ENCODE measurements at places on chromosomes 4 and X.

DNA sequence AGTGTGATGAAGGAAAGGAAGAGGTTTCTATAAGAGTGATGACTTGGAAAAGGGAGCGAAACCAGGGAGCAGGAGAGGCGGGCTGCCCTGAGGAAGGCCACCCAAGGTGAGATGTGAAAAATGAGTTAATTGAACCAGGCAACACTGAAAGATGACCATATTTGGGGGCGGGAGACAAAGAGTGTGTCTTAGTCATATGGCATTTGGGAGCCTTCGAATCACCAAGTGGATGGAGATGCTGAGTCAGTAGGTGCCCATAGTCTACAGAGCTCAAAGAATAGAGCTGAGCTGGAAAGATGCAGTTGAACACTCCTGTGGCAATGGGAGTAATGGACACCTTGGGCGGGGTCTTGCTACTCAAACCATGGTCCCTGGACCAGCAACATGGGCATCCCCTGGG, 8.3 kb upstream of the TLR8 start:
- no peak for DNase-seq

DNA sequence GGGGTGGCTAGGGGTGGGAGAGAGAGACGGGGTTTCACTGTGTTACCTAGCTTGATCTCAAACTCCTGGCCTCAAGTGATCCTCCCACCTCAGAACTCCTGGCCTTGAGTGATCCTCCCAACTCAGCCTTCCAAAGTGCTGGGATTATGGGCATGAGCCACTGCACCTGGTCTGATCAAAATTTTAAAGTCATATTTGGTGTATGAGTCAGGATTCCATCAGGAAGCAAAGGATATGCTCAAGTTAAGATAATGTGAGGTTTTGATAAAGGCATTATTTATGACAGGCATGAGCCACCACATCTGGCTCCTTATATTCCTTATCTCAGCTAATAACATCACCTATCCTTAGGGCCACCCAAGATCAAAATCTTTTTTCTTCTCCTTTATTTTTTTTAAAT, 182.0 kb downstream of the SLC4A4 start:
- no peak for DNase-seq

DNA sequence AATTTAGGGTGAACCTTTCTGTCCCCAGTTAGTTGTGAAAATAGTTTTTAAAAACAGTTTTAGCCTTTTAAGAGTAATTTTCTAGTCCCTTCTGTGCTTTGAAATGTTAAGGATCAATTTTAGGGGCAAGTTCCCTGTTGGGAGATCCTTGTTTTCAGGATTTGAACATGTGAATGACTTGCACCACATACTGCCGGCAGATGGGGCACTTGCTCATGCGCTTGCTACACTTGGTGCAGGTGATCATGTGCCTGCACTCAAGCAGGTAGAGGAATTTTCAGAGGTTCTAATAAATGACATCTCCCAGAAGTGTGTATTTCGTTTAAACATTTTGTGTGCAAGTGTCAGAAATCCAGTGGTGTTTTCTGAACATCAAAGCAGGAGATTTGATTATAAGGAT, 195.9 kb downstream of the CHM start:
- peak; percentile 8 for DNase-seq

GRCh38 chr4:10500776-10501175, 43.5 kb upstream of the ZNF518B start:
- DNase-seq = no peak

- DNase-seq = no peak
These were observed 75.2 kb downstream of the PALLD start for GRCh38 chr4:168572002-168572401.

- DNase-seq = no peak
These were observed 60.5 kb upstream of the ENPEP start for GRCh38 chr4:110415478-110415877.

DNA sequence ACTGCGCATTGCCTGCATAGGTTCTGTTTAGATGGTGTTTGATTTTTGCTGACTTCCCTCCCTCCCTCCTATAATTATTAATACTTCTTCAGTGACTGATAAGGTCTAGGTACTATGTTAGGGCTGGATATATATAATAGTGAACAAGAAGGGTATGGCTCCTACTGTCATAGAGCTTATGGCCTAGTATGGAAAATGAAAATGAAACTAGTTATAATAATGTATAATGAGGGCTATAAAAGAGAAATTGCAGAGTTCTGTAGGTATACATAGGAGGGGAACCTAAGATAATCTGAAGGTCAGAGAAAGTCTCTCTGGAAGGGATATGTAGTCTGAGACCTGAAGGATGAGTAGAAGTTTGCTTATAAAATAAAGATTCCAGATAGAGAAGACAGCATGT, 102.1 kb downstream of the DCK start:
- DNase-seq = no peak

DNA sequence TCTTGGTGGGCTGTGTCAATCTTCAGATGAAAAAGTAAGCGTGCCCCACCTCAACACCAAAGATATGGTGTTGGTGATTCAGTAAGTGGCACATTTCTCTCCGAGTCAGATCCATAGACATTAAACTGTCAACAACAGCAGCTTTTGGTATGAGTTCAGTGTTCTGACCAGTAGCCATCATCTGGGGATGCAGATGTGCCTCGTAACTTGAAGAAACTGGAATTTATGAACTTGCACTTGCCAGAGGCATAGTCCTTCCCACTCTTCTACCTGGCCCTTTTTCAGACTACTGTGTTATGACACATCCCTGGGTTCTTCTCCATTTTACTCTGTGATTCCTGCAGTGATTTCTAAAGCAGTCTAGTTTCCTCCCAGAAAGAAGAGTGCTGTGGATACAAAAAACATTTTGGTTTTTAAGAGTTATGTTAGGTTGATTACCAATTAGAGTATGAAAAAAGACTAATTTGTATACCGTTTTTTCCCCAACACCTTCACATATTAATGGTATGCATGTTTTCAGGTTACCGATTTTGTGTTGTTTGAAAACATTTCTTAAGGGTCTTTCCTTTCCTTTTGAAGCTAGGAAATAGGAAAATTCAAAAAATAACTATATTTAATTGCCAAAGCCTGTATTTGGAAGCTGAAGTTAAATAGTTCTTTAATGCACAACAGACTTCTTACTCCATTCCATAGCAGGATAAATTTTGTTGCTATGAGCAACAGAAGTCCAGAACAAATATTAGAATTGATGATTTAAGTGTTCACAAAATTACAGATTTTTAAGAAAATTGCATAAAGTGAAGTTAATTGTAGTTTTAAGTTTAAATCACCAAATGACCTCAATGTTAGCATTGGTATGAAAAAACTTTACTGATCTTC, 39.3 kb downstream of the NUDT6 start:
- DNase-seq = no peak

DNA sequence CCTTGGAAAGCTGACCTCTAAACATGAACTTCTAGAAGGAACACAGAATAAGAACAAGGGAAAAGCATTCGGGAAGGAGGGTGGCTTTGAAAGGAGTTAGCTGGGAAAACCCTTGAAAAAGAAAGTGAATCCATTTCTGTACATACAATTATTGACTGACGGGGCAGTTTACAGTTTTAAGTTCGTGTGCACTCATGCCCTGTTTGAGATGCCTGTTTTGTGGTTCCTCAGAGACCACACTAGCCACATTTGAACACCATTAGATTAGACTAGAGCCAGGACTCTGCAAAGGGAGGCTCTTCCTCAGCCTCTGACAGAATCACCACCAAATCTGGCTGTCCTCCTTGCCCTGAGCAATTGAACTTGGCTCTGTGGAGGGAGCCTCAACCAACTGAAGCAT, 158.3 kb downstream of the PALLD start:
- DNase-seq = no peak

GRCh38 chr4:1716065-1716945, 4.2 kb upstream of the SLBP start:
- DNase-seq = no peak

DNA sequence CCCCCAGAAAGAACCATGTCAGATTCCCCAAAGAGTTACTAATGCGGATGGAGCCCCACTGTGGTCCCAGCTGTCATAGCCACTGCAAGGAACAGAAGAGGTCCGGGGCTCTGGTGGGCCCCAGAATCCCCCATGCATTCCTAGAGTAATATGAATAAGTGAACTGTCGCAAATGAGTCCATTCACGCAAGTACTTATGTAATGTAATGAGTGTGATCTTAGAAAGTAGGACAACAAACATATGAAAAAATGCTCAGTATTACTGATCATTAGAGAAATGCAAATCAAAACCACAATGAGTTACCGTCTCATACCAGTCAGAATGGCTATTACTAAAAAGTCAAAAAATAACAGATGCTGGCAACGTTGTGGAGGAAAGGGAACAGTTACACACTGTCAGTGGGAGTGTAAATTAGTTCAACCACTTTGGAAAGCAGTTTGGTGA, 141.5 kb upstream of the RBPJ start:
- DNase-seq = no peak

DNA sequence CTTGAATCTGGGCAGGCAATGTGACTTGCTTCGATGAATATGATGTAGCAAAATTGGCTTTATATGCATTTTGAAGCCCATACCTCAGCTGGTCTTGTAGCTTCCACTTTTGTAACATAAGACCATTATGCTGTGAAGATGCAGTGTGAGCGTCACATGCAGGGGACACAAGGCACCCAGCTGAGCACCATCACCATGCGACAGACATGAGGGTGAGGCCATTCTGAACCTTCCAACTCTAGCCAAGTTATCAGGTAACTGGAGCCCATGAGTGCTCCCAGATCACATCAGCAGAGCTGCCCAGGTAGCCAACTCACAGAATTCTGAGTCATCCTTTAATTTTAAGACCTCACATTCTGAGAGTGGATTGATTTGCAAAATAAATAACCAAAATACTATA, 705.9 kb downstream of the FSTL5 start:
- DNase-seq = no peak

DNA sequence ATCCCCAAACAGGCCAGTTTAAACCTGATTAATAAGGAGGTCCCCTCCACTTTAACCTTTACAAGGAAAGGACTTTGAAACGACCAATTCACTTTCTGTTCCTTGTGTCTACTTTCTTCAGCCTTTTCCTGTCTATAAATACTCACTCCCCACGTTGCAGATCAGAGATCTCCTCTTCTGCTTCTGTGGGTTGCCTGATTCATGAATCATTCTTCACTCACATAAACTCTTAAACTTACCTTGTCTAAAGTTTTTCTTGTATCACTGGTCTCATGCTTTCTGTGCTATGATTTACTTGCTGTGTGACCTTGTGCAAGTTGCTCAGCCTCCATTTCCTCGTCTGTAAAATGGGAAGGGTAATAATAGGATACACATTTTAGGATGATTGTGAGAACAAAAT, 236.1 kb downstream of the QDPR start:
- no peak for DNase-seq

GRCh38 chr4:96352051-96352517, 512.2 kb downstream of the PDHA2 start:
- DNase-seq = peak; percentile 22

- DNase-seq = no peak
These were observed 31.3 kb upstream of the ARHGEF38 start for GRCh38 chr4:105520819-105521790.

- DNase-seq = no peak
These were observed 67.3 kb upstream of the HHIP start for GRCh38 chr4:144578681-144579080.

- no peak for DNase-seq
These were observed 494.8 kb upstream of the AGA start for GRCh38 chr4:177937041-177937440.

DNA sequence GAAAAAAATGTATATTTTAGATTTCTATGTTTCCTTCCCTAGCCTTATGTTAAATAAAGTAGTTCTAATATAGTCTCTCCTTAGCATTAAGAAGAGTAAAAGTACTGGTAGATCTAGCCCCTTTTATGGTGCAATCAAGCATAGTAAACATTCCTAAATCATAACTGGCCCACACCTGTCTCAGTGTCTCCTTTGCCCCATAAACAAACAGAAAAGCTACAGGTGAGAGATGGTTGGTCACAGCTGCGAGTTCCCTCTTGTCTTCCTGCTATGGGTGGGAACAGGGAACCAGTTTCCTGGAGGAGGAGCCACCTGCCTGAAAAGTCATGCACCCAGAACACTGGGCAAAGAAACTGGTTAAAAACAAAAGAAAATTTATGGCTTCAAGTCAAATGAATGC, 16.6 kb downstream of the SOWAHB start:
- no peak for DNase-seq

GRCh38 chr4:173500841-173501591, 29.0 kb downstream of the HAND2 start:
- no peak for DNase-seq

GRCh38 chr4:184748251-184748652, 14.4 kb upstream of the CENPU start:
- DNase-seq = no peak

- no peak for DNase-seq
These were observed 543.7 kb downstream of the ARAP2 start for GRCh38 chr4:35700663-35701062.

DNA sequence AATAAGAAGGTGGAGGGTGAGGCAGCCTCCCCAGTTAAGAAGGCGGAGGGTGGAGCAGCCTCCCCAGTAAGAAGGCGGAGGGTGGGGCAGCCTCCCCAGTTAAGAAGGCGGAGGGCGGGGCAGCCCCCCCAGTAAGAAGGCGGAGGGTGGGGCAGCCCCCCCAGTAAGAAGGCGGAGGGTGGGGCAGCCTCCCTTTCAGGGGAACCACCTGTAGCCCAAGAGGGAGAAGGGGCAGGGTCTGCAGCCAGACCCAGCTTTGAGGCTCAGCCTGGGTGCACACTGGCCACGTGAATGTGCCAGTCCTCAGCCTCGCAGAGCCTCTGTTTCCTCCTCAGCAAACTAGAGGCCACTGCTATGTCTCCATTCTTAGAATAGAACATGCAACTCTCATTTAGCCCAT, 52.6 kb downstream of the HMX1 start:
- DNase-seq = no peak

- no peak for DNase-seq
These were observed 104.4 kb upstream of the RAB40AL start for GRCh38 chrX:102832661-102833060.

GRCh38 chr4:1989533-1990347, 19.0 kb downstream of the NELFA start:
- DNase-seq = no peak

DNA sequence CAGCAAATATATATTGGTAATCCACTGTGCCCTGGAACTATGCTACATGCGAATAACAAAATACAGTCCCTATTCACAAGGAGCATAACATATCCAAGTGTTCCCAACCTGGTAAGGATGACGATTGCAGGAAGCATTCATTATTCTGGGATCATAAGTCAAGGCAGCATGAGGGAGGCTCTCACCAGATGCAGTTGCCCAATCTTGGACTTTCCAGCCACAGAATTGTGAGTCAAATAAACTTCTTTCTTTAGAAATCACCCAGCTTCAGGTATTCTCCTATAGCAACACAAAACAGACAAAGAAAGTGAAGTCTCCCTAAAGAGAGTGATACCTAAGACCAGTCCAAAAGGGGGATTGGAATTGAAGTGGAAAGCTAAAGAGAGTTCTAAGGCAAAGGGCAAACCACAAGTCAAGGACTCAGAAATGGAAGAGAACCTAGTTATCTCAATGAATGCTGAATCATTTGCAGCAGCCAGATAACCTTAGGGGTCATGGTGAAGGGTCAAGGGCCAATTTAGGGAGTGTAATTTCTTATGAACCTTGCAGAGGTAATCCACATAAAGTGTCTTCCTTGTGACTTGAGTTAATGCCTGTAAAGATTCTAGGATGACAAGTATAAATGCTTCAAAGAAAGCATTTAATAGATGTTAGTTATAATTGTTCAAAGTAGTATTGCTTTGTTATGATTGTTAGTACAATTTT, 103.1 kb upstream of the PCDH7 start:
- no peak for DNase-seq

Data from posterior cingulate gyrus (tissue), 11 donors.